Activated CD8-positive, alpha-beta memory T cell treated with anti-CD3 and anti-CD28 coated beads for 24 hours (primary cell): ENCODE measurements at places on chromosomes 3 and 15.

- DNase-seq, result no peak
Observed at GRCh38 chr3:32502946-32503286, 264 bp upstream of the CMTM6 start.

- peak; percentile 90 for DNase-seq
Observed at GRCh38 chr3:46998121-46998851, 18.8 kb downstream of the NBEAL2 start.

DNA sequence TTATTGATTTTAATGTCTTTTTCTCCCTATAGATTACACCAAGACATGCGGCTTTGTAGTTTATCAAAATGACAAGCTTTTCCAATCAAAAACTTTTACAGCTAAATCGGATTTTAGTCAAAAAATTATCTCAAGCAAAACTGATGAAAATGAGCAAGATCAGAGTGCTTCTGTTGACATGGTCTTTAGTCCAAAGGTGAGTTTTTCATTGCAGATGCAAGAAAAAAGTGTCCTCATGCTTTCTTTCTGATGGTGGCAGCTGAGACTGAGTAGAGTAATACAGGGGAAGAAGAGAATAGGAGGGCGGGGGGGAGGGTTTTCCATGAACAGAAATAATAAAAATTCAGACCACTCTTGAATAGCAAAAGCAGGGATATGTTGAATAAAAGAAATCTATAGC is 36.5 kb downstream of the ADGRG7 start:
- no peak for DNase-seq

DNA sequence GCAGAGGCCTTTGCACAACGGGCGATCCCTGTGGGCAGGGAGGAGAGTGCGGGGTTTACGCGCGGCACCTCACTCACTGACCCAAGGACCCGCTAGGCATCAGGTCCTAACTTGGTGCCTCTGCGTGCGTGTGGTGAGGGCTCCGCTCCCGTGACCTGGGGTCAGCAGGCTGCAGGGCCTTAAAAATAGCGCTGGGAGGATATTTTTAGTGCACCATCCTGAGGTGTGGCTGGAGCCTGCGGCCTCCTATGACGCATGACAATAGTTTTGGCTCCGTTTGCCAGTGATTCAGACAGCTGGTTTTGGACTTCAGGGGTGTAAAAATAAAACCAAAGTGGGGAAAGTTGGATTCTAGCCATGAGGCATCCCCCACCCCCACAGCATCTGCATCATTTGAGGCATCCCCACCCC is 139.0 kb downstream of the FAM43A start:
- DNase-seq, result no peak

DNA sequence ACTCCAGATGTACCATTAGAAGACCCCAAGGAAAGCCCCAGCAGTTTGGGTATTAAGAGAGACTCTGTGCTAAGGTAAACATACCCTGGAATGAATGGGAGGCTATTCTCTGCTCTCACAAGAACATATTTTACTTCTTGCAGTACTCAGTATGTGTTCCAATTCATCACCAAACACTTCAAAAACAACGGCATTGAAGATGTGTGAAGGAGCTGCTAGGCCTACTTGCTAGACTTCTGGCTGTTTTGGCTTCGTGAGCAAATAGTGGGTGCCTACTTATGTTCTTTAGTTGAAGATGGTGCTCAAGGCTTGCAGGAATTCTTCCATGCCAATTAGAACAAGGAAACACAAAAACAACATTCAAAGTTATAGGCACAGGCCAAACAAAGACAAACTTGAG is 514.5 kb downstream of the ROBO1 start:
- DNase-seq, result no peak

DNA sequence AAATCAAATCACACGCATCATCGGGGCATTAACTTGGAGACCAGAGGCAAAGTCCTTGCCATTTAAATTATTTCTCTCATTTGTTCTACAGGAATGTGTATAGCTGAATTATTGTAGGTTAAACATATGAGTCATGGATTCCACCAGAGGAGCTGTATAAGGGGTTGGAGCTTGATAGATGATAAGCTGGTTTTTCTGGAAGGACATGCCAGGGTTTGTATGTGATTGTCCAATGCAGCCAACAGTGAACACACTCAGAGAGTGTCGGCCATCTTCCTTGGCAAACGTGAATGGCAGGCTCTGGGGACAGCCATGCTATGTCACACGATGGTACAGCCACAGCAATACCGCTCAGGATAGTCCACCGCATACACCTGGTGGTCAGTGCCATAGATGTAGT is 25.1 kb downstream of the SSUH2 start:
- DNase-seq, result no peak

DNA sequence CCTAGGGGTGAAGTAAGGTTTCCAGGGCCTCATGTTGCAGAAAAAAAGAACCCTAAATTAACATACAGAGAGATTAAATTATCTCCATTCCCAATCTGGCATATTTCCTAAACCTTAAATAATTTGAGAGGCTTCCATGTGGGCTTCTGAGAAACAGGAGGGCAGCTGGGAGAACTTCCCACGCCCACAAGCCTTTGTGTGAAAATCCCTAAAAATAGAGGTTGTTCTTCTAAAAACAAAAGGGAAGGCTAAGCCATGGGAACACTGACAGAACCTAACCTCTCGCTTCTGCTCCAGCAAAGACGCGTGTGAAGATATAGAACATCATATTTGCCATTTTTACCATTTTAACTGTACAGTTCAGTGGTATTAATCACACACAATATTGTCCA is 812 bp upstream of the SLC12A8 start:
- no peak for DNase-seq

DNA sequence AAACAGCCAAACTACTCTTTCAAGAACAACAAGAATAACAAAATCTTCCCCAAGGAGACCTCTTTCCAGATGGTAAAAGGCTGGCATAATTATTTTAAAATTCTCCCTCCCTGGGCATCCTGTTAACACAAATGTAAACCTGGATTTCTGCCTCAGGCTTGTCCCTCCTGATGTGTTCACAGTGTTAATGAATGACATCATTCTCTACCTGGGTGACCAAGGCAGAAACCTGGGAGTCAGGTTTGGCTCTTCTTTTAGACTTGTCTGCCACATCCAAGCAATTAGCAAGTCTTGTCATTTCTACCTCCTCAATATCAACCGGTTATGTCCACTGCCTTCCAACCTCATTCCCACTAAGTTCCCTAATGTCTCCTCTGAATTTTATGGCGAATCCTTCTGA is 368.7 kb upstream of the TBL1XR1 start:
- DNase-seq, result no peak
